ENCODE measurements at places on chromosomes 6 and 20.

DNA sequence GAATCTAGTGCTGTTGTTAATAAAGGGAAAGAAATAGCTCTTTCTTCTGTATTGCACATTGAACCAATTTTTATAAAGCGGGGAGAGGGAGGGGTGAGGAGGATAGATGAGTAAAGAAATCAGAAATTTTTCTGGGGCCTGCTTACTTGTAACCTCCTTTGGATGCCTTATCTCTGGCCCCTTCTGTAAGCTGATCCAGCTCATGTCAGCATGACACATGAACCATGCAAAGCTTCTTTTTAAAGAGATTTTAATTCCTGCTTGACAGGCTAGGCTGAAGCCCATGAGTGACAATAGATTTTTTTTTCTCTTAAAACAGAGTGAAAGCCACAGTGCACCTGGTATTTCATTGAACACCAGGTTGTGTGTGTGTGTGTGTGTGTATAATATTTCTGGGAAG lies 325.3 kb downstream of the PRL start:
- DNase-seq: no peak

- no peak for DNase-seq
Measured at GRCh38 chr6:164749221-164750064, 560.0 kb downstream of the C6orf118 start.

DNA sequence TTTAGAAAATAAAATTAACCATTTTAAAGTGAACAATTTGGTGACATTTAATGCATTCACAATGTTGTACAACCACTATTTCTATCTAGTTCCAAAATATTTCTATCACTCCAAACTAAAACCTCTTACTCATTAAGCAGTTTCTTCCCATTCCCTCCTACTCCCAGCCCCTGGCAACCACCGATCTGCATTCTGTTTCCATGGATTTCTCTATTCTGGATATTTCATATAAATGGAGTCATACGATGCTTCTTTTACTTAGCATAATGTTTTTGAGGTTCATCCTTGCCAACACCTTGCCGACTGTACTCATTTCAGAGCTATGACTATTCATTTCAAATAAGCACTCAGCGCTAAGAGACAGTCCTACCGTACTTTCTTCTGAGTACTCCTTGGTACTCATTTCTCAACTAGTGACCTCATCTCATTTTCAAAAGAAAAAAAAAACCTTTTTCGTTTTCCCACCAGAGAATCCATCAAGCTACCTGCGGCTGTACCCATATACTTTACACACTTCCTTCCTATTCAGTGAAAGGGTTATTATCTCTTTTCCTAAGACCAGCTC lies 259.2 kb downstream of the UTRN start:
- no peak for DNase-seq

DNA sequence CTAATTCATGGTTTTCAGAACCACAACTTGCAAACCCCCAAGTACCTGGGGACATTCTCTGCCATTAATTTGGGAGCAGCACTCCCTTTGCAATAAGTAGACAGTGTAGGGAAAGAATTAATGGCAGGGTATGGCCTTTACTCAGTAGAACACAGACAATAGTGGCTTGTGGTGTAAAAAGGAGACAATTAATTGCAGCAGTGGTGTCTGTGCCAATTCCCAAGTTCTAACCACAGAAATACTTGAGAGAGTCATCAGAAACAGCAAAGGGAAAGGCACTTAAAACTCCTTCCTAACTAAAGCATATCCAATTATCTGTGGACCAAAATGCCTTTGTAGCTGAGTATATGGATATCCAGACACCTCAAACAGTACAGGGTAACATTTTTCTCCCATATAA lies 257.6 kb upstream of the POU3F2 start:
- no peak for DNase-seq

- no peak for DNase-seq
Measured at GRCh38 chr6:16626650-16627049, 134.6 kb downstream of the ATXN1 start.

- DNase-seq: no peak
Measured at GRCh38 chr6:52663936-52664185, 7.1 kb upstream of the TMEM14A start.

Data from HepG2 (cell line).